Fibroblast of upper back skin (primary cell): ENCODE measurements at places on chromosomes 16 and 17.
A peak's percentile ranks its signal among the peaks of the same experiment; 100 is the strongest.

GRCh38 chr17:27892866-27893769, at the start of gene LYRM9:
Gene LYRM9 (minus strand): TSS chr17:27893365. CDS start chr17:27882694, 10,671 bp downstream.
- DNase-seq, result peak; percentile 83

GRCh38 chr16:58417600-58417999, 25.3 kb downstream of the GINS3 start:
- no peak for DNase-seq

GRCh38 chr17:57355090-57355859, 99.0 kb downstream of the MSI2 start:
- peak; percentile 38 for DNase-seq

GRCh38 chr17:39809221-39809620, 54.9 kb downstream of the IKZF3 start:
- DNase-seq, result no peak
